ENCODE measurements at places on chromosomes 2 and 18.

GRCh38 chr2:202261531-202261930 lies 4.0 kb upstream of the NOP58 start:
- no peaks in the 10 kb centered on the region for H3K4me1 ChIP-seq
- DNase-seq = no peak
- no peak overlapping the region for H3K4me3 ChIP-seq

DNA sequence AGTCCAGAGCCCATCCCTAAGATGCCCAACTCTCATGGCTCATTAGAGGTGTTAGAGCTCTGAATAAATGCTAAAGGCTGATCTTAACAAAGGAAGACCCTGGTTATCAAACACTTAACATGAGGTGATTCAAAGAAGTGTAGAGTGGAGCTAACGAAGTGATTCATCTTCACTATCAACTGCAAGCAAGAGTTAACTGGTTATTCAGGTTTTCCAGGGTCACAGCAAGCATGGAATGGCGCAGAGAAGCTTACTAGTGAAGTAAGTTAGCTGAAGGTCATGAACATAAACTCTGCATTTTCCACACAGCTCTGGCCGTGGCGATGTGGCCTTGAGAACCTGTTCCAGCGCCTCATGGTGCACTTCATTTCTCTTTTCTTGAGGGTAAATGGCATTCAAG lies 17.0 kb downstream of the RND3 start:
- H3K27ac ChIP-seq = no peak overlapping the region
- no peaks in the 10 kb centered on the region for H3K4me1 ChIP-seq
- H3K4me3 ChIP-seq = no peak overlapping the region
- no peaks in the 10 kb centered on the region for H3K27me3 ChIP-seq
- DNase-seq = no peak

DNA sequence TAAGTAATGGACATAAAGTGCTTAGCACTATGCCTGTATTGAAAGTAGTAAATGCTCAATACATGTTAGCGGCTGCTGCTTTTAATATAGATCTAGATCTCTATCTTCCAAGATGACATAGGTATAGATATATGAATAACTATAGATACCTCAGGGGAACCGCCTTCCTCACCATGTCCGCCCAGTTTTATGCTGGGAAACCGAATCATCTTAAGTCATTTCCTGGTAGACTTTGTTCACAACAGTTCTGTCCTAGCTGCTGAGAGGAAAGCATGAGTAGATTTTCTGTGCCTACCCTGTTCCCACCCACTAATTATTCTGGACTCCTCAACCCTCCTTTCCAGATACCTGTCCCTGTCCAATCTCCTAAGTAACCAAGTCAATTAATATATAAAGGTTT lies 21.6 kb upstream of the ITM2C start:
- peaks cover 6% of the 10 kb centered on the region for H3K27me3 ChIP-seq
- no peak for DNase-seq
- no peaks in the 10 kb centered on the region for H3K36me3 ChIP-seq
- no peak overlapping the region for H3K27ac ChIP-seq
- no peak overlapping the region for H3K4me3 ChIP-seq

GRCh38 chr2:69452687-69453086 lies 15.5 kb upstream of the NFU1 start:
- H3K27me3 ChIP-seq = no peaks in the 10 kb centered on the region
- H3K4me3 ChIP-seq = no peak overlapping the region
- no peaks in the 10 kb centered on the region for H3K4me1 ChIP-seq
- H3K36me3 ChIP-seq = no peaks in the 10 kb centered on the region
- H3K27ac ChIP-seq = no peak overlapping the region
- no peak for DNase-seq

GRCh38 chr2:171166328-171166983 lies 5.8 kb upstream of the TLK1 start:
- H3K4me1 ChIP-seq = peaks cover 22% of the 10 kb centered on the region
- H3K27me3 ChIP-seq = no peaks in the 10 kb centered on the region
- no peak for DNase-seq
